ENCODE measurements at places on chromosomes 3 and 15.

DNA sequence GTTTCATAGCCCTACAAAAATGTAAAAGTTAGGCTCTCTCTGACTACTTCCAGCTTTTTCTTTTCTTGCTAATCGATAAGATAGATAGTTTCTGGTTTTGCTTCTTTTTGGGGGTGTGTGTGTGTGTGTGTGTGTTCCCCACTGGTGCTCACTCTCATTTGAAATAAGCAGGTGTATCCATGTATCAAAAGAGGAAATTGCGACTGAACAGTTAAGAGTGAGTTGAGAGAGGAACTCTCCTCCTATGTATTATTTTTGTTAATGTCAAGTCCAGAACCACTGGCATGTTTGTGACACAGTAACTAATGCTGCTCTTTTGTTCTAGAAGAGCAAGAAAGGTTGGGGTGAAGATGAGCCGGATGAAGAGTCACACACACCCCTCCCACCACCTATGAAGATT is 96.7 kb upstream of the UMPS start:
- DNase-seq = no peak

- peak; percentile 42 for DNase-seq
Observed at GRCh38 chr3:39808467-39809180, 785 bp upstream of the MYRIP start.

- DNase-seq = no peak
Observed at GRCh38 chr3:161644891-161645635, 148.5 kb downstream of the OTOL1 start.

- DNase-seq = no peak
Observed at GRCh38 chr3:11611341-11611799, 32.3 kb downstream of the VGLL4 start.

- peak; percentile 69 for DNase-seq
Observed at GRCh38 chr3:20141851-20142250, 44.2 kb downstream of the SGO1 start.

- DNase-seq = no peak
Observed at GRCh38 chr15:36978126-36978525, 122.2 kb downstream of the MEIS2 start.

GRCh38 chr3:115082260-115082659 is 64.8 kb downstream of the ZBTB20 start:
- no peak for DNase-seq

- no peak for DNase-seq
Observed at GRCh38 chr3:64266983-64267382, 41.7 kb upstream of the PRICKLE2 start.

- DNase-seq = no peak
Observed at GRCh38 chr3:127734754-127735473, 62.2 kb downstream of the ABTB1 start.

DNA sequence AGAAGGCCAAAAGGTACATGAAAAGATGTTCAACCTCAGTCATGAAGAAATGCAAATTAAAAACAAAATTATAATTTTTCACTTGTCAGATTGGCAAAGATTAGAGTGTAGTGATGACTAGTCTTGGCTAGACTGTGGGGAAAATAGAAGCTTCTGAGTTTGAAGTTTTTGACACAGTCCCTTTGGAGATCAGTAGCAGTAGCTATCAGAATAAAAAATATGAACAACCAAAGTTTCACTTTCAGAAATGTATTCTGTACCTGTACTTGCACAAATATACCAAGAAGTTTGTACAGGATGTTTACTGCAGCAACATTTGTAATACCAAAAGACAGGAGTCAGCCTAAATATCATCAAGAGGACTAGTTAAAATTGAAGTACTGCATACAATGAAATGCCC is 14.1 kb downstream of the ATP2C1 start:
- DNase-seq = no peak

GRCh38 chr15:86834115-86834863 is 754.6 kb downstream of the AGBL1 start:
- DNase-seq = peak; percentile 45

DNA sequence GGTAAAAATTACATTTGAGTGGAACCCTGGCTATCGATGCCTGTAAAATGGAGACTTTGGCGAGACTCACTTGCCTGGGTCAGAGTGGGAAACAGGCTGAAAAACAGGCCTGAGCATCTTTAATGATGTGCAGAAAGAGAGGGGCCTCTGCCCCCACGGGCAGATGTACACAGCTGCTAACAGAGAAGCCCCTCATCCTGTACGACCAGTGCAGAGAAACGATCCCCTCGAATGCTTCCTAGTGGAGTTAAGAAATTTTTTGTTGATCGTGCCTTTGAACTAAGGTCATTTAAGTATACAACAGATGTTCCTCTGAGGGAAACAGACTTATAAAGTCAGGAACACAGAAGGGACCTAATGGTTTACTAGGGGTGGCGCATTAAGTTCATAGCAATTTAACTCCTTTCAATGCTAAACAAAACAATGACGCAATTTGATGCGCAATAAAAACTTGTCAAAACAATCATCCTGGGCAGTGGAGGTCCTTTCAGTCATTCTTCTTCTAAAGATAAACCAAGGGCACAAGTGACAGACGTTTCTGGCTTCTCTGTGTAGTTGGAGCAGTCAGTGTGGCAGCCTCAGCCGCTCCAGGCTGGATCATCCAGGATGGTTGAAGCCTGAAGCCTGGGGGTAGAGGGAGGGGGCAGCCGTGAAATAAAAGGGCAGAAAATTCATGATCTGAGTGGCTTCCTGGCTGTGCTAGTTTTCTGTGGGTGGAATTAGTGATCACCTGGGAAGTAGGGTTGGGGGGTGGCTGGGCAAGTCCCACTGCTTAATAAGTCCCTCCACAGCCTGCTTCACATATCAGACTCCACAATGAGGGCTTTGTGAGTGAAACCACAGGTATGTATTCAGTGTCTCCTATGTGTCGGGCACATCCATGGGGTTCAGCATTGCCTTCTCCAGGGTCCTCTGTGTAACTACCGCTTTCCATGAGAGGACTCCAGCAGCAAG is 50.8 kb upstream of the MRPS22 start:
- no peak for DNase-seq

DNA sequence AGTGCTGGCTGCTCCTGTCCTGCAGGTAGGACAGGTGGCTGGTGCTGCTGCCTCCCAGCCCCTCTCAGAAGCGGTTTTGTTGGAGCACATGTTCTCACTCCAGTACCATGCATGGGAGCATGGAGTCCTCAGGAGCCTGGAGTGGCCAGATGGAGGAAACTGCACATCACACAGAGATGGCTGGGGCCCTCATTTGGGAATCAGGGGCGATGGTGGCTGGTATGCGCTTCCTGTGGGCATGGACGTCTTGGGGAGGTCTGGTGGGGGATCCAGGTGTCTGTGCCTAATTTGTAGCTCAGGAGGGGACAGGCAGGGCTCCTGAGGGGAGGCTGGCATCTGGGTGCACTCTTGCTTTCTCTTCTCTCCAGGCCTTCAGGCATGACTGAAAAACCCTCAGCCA is 168.2 kb downstream of the KLF13 start:
- no peak for DNase-seq

DNA sequence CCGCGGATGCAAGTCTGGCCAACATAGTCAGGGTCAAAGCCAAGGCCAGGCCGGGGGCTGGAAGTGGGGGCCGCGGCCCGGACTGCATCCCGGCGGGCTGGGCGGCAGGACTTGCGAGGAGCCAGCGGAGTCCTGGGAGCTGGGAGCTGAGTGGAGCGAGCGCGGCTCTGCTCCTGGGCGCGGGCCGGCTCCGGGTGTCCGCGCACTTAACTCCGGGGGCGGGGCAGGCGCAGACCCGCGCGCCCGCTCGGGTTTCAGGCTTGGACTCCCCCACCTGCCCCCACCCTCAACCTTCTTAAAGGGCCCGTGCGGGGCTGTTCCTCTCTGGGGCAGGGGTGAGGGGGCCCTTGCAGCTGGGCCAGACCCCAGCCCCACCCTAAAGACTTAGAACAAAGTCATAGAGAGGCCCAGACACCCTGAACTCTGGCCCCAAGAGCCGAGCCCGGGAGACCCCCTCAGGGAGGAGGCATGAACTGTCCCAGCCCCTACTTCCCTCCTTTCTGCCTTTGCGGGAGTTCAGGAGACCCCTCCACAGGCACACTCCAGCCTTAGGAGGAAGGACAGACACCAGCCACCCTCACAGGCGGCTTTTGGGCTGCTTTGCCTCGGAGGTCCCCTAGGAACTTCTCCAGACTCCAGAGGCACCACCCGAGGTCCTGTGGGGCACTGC is at the start of gene CSPG4:
Gene CSPG4 (minus strand): TSS at position 181 of the 670 bp plus-strand sequence. CDS start 93 bp downstream, at position 88.
- DNase-seq = peak; percentile 79

DNA sequence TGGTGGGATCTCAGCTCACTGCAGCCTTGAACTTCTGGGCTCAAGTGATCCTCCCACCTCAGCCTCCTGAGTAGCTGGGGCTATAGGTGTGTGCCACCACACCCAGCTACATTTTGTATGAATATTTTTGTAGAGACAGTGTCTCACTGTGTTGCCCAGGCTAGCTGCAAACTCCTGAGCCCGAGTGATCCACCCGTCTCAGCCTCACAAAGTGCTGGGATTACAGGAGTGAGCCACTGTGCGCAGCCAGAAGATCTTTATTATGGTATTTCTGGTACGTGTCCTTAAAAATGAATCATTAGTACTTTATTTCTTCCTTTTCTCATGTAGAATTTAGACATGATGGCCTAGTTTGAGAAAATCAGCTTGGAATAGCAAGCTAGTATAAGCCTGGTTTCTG is 153.3 kb downstream of the BCHE start:
- no peak for DNase-seq

DNA sequence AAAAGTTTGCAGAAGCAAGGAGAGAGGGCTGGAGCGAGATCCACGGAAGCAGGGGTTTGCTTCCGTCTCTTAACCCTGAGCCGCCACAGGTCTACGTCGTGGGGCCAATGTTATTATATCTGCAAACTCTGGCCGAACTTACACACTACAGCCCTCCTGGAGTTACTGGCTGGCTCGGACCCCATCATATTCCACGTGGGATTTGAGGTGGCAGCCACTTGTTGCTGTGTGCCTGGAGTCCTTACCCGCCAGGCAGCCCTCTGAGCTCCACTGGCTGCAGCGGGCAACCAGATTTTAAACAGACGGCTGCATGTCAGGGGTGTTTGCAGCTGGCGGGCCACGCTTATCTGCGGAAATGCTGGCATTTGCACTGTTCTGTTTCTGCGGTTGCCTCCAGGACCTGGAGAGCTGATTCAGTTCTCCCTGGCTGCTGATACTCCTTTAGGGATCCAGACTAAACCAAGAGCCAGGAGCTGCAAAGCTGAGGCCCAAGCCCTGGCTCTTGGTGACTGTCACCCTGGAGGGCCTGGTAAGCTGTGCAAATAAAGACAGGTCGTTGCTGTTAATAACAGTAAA is 34.7 kb downstream of the TM2D3 start:
- peak; percentile 63 for DNase-seq

GRCh38 chr3:130973406-130973805 is 53.2 kb downstream of the ASTE1 start:
- no peak for DNase-seq

DNA sequence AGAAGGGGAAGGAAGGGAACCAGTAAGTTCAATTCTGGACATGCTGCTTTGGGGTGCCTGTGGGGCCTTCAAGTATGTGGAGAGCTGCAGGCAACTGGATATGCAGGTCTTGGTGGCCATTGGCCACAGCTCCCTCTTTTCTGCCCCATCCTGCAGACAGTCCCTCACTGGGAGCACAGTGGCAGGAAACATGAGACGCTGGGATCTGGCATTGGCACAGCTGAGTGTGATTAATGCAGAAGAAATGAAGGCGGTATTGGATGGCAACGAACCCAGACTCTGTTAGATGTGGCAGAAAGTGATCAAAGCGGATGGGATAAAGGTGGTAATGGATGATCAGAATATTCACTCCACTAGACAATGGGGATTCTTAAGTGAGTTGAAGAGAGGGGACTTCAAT is 23.2 kb upstream of the VPS8 start:
- no peak for DNase-seq

DNA sequence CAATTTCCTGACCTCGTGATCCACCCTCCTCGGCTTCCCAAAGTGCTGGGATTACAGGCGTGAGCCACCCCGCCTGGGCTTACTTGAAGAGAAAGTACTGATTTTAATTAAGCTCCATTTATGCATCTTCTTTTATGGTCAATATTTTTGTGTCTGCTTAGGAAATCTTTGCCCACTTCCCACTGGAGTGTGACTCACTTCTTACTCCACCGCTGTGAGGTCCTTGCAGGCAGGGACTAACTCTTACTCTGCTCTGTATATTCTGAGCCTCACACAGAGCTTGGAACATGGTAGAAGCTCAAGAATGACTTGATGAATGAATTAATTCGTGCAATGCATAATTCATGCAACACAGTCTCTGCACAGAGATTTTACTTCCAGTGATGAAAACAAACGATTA is 2.9 kb upstream of the TM4SF19 start:
- no peak for DNase-seq

- no peak for DNase-seq
Observed at GRCh38 chr3:119492128-119492527, 6.2 kb upstream of the TIMMDC1 start.

- DNase-seq = no peak
Observed at GRCh38 chr15:42073418-42073817, 20.9 kb downstream of the PLA2G4D start.

DNA sequence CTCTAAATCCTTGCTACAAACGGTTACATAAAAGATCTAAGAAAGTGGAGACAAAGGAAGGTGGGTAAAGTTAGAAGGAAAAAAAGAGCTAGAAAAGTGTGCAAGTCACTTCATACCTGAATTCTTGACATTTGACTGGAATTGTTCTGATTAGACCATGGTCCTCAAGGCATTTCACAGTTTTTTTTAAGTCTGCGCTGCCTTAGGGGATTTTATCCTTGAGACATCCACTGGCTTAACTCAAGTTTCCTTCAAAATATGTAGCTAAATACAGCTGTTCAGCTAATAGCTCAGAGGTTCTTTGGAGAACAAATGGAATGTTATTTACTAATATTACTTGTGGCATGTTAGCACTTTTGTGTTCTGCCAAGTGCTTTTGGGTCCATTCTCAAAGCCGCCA is 236.9 kb downstream of the TP63 start:
- DNase-seq = no peak

- no peak for DNase-seq
Observed at GRCh38 chr3:45205126-45205525, 21.0 kb downstream of the TMEM158 start.

GRCh38 chr15:48644467-48644826 is 1.1 kb downstream of the FBN1 start:
- DNase-seq = peak; percentile 70

DNA sequence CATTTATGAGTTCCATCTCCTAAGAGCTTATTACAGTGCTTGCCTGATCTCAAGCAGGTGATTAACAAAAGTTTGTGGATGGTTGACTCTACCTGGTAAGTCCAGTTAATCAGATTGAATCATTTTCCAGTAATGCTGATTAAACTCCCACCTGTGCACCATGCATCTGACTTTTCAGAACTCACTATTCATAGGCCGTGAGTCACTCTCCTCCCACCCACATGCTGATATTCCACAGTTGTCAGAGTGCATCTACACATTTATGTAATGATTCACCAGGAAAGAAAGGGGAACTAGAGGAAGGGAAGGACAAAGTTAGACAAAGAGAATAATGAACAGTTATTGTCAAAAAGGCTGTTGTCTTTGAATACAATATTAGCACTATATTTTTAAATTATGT is 106.2 kb upstream of the UBE3A start:
- DNase-seq = no peak

GRCh38 chr3:7381741-7382140 is 520.8 kb downstream of the GRM7 start:
- no peak for DNase-seq

- DNase-seq = no peak
Observed at GRCh38 chr15:55420171-55420866, 12.0 kb downstream of the PIERCE2 start.

- no peak for DNase-seq
Observed at GRCh38 chr3:40588406-40588805, 63.6 kb downstream of the ZNF621 start.

GRCh38 chr3:9782770-9783169 is 9.5 kb downstream of the TADA3 start:
- DNase-seq = no peak
